ENCODE measurements at places on chromosomes 16 and 17.

DNA sequence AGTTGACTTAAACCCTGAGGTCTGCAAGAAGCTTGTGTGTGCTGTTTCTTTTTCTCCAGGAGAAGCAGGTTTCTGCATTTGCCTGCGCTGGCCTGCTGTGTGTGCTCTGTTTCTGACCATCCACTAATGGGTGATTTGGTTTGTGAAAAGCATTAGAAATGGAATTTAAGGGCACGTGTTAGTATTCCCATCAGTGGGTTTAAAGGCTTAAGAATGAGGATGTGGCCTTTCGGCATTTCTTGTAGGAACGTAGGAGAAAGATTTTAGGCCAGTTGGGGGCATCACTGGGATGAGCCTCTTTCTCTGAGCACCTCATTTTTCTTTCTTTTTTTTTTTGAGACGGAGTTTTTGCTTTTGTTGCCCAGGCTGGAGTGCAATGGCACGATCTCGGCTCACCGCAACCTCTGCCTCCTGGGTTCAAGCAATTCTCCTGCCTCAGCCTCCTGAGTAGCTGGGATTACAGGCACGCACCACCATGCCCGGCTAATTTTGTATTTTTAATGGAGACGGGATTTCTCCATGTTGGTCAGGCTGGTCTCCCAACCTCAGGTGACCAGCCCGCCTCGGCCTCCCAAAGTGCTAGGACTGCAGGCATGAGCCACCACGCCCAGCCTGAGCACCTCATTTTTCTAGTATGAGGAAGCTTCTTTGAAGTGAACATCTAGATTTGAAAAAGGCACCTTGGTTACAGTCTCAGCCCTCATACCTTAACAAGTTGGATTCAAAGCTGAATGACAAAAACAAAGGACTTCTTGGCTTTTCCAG is 110.3 kb downstream of the BANP start:
- DNase-seq, result no peak

GRCh38 chr17:8818047-8818446 is 18.9 kb upstream of the MFSD6L start:
- DNase-seq, result no peak

- no peak for DNase-seq
Observed at GRCh38 chr17:32264140-32264799, 1.4 kb upstream of the RHBDL3 start.

DNA sequence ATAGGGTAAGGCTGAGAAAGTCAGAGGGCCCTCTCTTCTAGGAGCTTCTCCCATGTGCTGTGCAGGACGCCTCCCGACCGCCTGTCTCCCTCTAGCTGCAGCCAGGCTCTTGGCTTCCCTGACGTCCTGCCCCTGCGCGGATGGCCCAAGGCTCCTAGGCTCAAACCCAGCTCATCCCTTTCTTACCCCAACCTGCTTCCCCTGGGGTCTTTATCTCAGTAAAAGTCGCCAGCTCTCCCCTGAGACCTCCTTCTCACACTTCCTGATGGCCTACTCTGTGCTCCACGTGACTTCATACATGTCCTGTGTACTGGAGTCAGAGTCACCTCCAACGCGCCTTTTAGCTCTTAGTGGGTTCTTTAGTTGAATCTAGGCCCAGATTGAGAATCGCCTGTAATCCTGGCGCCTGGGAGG is 1.1 kb upstream of the ZNF747 start:
- peak; percentile 33 for DNase-seq

DNA sequence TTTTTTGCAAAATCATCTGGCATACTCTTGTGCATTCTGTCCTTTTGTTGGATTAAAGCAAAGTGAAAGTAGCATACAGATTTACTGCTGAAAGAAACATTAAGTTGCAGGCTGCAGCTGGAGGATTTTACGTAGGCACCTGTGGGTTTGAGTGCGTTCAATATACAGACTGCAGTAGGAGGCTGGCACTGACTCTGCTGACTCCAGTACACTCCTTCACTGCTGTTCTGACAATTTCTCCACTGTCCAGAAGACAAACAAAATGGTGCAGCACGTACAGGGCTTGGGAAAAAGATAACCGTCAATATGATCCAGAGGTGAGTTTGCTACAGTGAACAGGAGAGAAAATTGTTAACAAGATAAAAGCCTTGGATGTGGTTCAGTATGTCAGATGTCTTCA is 73.3 kb downstream of the TANC2 start:
- peak; percentile 53 for DNase-seq

DNA sequence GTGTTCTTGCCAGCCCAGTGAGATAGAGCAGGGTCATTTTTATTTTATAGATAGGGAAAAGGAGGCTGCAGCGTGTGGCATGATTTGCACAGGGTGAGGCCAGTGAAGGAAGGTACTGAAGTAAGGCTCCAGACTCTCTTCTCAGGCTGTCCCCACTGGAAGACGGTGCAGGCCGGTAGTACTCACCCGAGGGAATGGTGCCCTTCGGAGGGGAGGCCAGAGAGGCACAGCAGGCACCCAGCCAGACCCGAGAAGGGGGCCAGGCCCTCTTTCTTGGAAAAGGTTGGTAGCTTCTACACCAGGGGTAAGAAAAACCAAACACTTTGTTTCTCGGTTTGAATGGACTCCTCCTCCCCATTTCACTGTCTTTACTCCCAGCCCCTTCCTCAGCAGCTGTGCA is 288 bp downstream of the ANKRD40CL start:
- no peak for DNase-seq

GRCh38 chr16:2523801-2524231 is 3.6 kb downstream of the AMDHD2 start:
- no peak for DNase-seq

GRCh38 chr17:28173801-28174200 is 131.3 kb downstream of the NLK start:
- DNase-seq, result no peak

DNA sequence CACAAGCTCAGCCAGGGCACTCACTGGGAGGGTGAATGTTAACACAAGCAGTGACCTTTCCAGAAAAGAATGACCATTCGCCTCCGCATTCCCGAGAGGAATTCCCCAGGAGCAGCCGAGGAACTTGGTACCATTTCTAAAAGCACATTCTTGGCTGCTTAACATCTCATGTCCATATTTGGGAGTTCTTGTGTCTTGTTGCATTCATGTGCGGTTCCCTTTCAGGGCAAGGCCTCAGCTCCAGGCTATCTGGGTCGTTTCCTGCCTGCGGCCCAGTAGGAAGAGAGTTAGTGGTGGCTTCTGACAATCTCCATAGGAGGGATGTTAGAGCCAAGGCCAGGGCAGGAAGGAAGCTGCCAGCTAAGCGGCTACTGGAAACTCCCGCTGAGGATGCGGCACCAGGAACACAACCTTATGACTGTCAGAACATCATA is 27.8 kb upstream of the MEAK7 start:
- no peak for DNase-seq

DNA sequence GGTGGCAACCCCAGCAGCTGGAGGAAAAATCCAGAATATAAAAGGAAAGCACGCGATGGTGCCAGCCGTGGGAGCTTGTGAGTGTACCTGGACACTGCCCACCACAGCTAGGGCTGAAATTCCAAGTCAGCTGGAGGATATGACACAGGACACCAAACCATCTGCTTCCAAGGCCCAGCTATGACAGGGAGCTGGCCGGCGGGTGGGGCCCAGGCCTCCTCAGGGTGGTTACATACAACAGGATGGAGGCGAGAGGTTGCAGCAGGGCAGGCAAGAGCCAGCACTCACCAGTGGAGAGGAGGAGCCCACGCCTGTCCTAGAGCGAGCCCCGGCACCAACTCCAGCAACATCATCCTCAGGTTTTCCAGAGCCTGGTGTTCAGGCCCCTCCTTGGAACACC is 163.2 kb upstream of the RPL38 start:
- no peak for DNase-seq

DNA sequence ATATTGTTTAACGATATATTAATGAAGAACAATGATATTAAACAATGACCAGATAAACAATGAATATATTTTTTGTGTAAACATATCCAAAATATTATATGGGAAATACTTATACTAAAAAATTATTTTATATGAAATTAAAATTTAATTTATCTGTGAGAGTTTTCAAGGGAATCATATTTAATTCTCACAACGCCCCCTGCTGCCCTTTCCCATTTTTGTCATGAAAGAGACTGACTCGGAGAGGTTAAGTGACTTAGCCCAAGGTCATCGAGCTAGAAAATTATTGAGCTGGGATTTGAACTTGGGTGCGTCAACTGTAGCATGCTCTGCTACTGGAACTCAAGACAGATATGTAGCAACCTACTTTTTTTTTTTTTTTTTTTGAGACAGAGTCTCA is 7.2 kb upstream of the MYCBPAP start:
- no peak for DNase-seq

DNA sequence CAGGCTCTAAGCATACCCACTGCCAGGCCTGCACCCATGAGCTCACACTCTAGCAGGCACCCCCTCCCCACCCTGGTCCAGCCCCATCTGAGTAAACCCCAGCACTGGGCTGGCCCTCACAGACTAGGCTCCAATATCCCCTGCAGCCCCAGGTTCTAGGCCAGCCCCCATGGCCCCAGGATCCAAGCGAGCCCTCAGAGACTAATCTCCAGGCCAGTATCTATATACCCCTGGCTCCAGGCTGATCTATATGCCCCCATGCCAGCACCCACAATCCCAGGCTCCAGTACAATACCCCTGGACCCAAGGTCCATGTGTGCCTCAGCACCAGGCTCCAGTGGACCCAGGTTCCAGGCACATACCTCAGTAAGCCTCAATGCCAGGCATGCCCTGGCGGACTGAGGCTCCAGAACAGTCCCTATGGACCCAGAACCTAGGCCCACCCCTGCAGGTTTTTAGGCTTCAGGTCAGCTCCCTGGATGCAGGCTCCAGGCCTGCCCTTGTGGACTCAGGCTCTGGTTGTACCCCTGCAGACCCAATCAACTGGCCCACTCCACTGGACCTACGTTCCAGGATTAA is 38.5 kb downstream of the POLR3E start:
- no peak for DNase-seq

DNA sequence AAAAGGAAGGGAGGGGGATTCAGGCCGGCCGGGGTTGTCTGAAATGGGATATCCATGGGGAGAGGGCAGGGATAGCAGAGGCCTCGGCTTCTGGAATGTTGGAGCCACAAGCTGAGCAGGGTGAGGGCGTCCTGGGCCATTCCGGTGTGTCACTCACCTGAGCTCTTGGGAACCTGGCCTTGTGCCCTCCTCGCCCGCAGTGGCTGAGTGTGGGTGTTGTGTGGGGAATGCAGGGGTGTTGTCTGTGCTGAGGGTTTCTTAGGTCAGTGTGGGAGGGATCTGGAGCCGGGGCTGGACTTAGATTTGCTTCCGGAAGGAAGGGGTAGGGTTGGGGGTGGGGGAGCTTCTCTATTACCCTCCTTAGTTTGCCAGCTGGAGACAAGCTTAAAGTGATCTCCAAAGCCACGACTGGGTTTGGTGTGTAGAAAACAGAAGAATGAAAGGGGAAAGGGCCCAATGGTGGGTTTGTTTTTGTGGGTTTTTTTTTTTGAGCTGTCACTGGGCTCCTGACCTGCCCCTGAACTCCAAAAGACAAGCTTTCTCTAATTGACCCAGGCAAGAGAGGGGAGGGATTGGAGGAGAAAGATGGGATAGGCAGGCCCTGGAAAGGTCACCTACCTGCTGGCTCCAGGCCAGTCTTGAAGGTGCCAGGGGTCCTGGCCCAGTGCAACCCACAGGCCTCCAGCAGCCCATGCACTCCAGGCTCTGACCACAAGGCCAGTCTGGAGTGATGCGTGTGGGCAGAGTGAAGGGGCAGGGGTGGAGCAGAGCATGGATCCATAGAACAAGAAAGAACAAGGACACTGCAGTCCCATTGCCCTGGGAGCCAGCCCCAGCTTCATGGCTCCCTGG is at the start of gene SULT1A2:
TSS of gene SULT1A2 (minus strand) at position 211 of the 852 bp plus-strand sequence. CDS start 1,120 bp downstream, outside the sequence.
- DNase-seq, result no peak

GRCh38 chr16:46662123-46662522 is 26.9 kb downstream of the VPS35 start:
- no peak for DNase-seq

GRCh38 chr16:15703029-15703736 is 53.1 kb downstream of the NDE1 start:
- DNase-seq, result no peak

- peak; percentile 84 for DNase-seq
Observed at GRCh38 chr16:68744744-68745280, 7.7 kb downstream of the CDH1 start.

DNA sequence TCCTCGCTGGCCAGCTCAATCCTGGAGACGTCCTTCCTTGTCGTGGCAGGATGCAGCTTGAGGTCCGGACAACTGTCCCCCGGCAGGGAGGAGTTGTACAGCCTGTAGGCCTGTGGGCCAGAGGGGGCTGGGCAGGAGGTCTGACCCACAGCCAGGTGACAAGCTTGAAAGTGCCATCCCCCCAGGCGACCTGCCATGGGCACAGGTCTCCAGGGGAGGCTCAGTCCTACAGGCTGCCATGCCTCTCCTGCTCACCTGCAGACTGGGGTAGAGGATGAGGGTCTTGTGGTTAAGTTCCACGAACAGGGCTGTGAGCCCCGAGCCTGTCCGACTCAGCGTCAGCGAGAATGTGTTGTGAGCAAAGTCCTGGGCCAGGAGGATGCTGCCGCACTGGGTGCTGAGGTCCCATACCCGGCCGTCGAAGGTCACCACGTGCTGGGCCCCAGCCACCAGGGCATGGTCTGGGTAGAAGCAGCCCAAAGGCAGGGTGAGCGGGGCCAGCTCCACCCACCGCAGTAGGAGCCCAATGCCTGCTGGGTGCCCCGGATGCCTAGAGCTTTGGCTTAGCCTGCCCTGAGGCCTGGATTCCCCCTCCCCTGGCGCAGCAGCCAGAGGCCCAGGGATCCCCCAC is 39.8 kb downstream of the RMI2 start:
- no peak for DNase-seq

DNA sequence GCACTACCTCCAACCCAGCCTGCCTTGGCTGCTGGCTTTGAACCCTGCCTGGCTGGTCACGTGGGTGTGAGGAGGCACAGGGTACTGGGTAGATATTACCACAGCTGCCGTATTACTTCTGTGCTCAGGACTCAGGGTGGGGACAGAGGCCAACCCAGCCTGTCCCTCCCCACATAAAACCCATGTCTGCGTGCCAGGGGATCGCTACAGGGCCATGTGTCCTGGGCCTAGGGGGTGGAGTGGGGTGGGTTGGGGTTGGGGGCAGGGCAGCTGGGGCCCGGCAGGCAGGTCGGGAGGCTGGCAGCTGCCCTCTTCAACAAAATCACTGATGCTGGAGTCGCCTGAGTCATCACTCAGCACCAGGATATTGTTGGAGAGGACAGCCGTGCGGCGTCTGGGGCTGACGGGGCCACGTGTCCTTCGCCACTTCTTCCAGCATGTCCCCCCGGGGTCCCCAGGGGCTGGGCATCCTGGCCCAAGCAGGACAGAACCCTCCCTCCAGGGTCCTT is 39.7 kb upstream of the PVALEF start:
- DNase-seq, result no peak

GRCh38 chr17:56593086-56593645 is 333 bp upstream of the NOG start:
- peak; percentile 26 for DNase-seq

GRCh38 chr17:21029036-21029435 is 13.8 kb downstream of the USP22 start:
- DNase-seq, result no peak
